HS-5 (cell line): ENCODE measurements at places on chromosomes 4 and X.

DNA sequence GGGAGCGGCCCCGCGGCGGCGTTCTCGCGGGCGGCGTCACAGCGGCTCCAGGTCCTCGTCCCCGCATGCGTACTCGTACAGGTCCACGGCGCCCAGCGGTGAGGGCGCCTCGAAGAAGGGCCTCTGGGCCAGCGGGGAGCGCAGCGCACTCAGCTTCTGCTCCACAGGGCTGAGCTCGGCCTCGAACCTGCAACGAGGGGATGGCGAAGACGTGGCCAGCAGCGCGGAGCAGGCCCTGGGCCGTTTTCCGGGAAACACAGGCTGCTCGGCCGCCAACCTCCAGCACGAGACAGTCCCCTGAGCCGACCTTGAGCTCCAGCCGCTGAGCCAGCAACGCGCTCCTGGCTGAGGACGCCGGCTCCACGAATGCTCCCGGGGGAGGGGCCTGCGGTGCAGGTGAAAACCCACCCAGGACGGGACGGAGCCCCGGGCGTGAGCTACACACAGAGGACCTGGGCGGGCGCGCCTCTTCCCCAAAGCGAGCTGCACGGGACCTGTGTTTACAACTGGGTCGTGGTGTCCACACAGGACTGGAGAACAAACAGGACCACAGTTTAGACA is 15.8 kb upstream of the GTPBP6 start:
- no peak for DNase-seq

DNA sequence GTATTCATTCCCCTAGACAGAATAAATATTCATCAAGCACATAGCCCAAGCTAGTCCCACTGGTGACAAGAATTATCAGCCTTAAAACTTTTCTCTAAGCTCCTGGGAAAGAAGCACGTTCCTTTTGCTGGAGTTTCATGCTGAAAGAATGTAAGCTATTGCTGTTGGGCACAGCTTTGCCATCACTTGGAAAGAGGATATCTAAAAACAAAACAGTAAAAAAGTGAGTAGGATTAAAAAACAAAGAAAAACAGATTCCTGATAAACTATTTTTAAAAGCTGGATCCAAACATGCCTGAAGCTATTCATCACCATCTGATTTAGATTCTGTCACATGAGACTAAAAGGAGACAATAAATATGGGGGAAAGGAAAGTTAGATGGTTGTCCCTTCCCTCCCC is 176.8 kb downstream of the SCFD2 start:
- peak; percentile 5 for DNase-seq

GRCh38 chr4:62235911-62236310 is 1035.8 kb downstream of the ADGRL3 start:
- no peak for DNase-seq

DNA sequence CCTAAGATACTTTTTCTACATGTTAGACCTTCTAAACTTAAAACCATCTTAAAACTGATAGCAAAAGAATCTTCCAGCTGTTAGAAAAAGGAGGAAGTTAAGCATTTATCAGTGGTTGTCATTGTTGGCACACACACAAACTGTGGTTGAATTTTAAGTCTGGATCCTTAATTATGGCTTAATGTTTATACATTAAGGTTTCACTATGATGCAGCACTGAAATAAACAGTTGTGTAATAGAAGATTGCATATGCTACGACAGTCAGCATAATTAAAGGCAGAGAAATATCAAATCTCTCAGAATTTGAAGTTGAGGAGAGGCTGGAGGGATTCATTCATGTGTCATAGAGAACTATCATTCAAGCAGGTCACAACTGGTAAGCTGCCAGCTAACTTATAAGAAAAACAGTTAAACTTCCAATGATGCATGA is 32.3 kb downstream of the ADGRA3 start:
- DNase-seq = peak; percentile 83

GRCh38 chrX:34848281-34848680 is 94.3 kb upstream of the FAM47B start:
- peak; percentile 41 for DNase-seq

- DNase-seq = no peak
Observed at GRCh38 chrX:50747471-50747900, 66.5 kb downstream of the SHROOM4 start.

DNA sequence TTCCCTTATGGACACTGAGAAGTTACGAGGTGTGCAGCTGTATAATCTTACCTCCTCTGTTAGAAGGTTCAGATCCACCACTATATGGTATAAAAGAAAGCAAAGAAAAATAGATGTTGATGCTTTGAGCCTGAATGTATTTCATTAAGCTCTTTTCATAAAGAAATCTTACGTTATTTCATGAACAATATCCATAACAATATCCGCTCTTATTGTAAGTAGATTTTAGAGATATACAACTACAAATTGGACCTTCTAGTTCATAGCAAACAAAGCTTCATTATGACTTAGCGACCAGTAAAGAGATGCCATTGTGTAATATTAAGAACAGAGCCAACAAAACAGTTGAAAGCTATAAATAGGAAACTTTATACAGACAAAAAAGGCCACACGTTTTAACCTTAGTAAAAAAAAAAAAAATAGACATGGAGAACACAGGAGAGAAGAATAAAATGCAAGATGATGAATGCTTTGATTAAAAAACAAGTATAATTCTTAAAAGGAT is 203.6 kb downstream of the PDGFC start:
- no peak for DNase-seq

- DNase-seq = no peak
Observed at GRCh38 chrX:50180073-50180940, 20.5 kb downstream of the AKAP4 start.

- no peak for DNase-seq
Observed at GRCh38 chrX:45801554-45801953, 600.9 kb upstream of the DIPK2B start.
